ENCODE measurements at places on chromosomes 1 and 21.

DNA sequence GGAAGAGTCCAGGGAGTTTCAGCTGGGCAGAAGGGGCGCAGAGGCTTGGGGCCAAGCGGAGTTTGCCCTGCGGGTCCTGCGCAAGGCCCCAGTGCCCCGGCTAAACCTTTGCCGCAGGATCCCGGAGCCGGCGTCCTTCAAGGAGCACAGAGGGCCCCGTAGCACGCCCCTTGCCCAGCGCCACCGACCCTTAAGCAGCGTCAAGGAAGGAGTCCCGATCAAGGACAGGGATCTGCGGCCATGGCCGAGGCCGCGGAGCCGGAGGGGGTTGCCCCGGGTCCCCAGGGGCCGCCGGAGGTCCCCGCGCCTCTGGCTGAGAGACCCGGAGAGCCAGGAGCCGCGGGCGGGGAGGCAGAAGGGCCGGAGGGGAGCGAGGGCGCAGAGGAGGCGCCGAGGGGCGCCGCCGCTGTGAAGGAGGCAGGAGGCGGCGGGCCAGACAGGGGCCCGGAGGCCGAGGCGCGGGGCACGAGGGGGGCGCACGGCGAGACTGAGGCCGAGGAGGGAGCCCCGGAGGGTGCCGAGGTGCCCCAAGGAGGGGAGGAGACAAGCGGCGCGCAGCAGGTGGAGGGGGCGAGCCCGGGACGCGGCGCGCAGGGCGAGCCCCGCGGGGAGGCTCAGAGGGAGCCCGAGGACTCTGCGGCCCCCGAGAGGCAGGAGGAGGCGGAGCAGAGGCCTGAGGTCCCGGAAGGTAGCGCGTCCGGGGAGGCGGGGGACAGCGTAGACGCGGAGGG is 520 bp downstream of the CLIC6 start:
- no peak for DNase-seq

DNA sequence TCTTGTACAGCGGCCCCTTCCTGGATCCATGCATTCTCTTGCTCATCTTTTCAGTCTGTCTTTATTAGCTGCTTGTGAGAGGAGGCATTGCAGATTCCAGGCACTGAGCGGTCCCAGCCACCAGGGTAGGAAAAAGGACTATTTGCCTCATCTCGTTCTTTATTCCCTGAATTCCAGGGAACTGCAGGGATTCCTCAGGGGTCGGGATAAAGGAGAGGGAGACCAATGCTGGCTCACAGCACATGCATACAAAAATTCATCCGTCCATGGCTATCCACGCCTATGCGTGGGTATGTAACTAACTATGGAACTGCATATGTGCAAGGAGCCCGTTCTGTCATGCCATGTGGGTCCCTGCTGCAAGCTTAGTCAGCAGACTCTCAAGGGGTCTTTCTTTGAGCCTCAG is 879 bp upstream of the PLPPR5 start:
- no peak for DNase-seq

- peak; percentile 16 for DNase-seq
These were observed 10.0 kb upstream of the FAAP20 start for GRCh38 chr1:2204415-2205190.

- no peak for DNase-seq
These were observed 77.7 kb downstream of the CC2D1B start for GRCh38 chr1:52288286-52288685.

GRCh38 chr1:201944639-201945038 is 1.7 kb downstream of the LMOD1 start:
- no peak for DNase-seq

DNA sequence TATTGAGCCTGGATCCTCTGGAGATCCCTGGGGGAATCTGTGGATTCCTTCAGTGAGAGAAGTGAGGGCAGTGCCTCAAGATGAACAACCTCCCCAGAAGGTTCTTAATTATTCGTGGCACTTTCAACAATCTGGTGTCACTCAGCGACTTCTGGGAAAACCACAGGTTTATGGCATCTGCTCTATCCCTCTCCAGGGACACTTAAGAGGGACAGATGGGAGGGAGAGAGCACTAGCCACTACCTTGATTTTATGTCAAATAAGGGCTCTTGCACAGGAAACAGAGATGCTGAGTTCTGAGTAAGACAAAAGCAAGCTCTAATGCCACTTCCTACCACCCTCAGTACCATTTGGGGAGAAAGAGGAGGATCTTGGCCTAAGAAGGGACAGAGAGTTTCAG is 21.2 kb upstream of the CHI3L1 start:
- no peak for DNase-seq

DNA sequence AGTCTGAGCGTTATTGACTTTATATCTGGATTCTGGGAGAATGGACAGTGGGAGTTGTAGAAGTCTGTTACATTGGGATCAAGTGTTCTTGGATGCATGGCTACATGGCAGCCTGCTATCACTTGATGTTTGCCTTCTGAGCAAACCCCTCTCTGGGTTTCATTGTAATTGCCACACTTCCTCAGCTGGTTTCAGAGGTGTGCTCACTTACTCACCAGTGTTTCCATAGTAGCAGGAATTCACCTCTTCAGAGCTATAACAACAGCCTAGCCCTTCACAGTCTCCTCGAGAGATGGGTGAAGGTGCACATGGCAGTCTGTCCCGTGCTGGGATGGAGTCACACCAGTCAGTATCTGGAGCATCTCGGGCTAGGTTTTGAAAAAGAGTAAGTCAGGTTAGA is 2.6 kb downstream of the ZP4 start:
- DNase-seq, result no peak

DNA sequence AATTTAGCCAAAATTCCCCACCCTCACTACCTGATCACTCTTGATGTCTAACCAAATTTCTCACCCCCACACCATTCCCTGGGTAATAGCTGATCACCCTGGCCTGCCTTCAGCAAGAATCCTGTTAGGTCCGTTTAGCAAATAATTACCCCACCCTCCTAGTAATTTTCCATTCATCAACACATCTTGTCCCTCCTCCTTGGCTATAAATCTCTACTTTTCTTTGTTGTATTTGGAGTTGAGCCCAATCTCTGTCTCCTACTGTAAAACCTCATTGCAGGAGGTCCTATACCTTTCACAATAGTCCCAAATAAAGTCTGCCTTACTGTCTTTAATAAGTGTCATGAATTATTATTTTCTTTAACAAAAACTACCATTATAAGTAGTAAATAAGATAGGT is 6.9 kb upstream of the PRKAA2 start:
- DNase-seq, result no peak

DNA sequence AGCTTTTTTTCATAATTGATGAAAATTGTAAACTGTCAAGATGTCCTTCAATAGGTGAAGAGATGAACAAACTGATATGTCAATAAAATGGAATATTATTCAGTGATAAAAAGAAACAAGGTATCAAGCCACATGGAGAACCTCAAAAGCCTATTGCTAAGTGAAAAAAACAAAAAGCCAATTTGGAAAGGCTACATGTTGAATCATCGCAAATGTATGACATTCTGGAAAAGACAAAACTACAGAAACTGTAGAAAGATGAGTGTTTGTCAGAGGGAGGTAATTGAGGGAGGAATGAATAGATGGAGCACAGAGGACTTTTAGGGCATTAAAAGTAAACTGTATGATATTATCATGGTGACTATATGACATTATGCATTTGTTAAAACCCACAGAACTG is 34.5 kb upstream of the USP25 start:
- DNase-seq, result no peak

GRCh38 chr1:11685210-11685752 is 4.3 kb upstream of the MAD2L2 start:
- no peak for DNase-seq

- no peak for DNase-seq
These were observed 43.1 kb downstream of the PBX1 start for GRCh38 chr1:164602101-164602422.

GRCh38 chr1:18946550-18947381 is 9.7 kb downstream of the IFFO2 start:
- no peak for DNase-seq

DNA sequence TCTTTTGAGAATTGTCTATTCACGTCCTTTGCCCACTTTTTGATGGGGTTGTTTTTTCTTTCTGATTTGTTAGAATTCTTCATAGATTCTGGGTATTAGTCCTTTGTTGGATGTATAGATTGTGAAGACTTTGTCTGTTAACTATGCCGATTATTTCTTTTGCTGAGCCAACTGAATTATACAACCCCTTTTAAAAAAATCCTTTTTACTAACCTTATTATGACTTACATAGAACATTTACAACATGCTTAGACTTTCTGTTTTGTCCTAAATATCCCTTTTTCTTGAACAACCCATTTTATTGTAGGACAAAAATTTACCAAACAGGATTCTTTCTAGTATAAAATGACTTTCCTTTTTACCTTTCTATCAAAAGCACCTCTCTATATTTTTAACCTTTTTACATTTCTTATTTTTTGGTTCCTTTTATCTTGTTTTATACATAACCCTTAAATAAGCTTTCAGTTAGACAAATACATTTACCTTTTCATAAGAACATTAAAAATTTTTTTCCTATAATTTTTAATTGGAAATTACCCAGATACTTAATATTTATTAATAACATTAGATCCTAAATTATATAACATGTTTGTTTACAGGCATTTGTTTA is 70.4 kb upstream of the TTLL7 start:
- no peak for DNase-seq

DNA sequence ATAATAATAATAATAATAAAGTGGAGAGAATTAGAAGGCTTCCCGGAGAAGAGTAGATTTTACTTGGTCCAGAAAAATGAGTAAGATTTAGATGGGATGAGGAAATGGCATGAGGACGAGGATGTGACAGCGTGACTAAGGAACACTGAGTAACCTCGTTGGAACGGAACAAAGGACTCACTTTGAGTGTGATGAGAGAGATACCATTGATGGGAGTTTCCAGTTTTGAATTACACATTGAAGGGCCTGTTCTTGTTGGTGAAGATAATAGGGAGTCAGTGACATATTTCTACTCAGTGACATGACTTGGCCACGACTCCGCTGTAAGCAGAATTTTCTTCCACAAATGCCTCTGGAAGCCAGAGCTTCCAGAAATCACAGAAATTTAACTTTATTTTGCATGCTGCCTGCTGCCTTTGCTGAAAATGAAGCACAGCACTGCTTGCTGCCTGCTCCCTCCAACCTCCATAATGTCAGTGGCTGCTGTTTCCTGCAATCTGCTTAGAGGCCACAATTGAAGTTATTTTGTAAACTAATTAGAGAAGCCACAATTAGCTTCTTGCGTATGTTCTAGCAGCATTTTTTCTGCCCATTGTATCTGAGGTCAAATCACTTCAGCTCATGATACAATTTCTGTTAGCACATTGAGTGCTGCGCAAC is 33.7 kb upstream of the FBXO28 start:
- DNase-seq, result no peak

DNA sequence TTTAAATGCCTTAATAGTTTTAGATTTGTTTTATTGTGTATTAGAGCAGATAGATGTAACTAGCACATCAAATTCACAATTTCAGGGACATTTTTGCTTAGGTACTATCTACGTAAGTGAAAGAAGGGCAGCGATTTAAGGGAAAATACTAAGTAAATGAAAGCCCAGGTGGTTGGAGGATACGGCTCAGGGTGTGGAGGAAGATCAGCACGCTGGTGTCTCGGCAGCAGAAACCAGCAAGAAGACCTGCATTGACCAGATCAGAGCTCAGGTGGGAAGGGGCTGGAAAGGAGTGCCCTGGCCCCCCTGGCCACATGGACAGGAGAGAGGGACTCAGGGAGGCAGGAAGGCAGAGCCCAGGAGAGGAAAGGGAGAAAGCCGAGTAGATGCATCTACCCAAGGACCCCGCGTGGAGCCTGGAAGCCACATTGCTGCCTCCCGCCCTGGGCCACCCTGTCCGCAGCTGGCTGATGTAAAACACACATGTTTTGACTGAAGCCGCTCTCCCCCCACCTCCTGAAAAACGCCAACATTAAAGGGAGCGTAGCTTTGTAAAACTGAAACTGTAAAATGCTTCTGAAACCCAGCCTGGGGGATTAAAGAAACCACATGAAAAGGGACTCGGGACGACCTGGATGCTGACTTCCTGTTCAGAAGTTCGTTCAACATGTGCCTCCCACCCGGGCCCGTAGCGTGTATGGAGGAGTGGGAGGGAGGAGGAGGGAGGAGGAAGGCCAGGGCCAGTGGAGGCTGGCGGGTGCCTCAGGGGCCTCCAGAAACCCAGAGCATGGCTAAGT is 72.6 kb upstream of the TARDBP start:
- no peak for DNase-seq

DNA sequence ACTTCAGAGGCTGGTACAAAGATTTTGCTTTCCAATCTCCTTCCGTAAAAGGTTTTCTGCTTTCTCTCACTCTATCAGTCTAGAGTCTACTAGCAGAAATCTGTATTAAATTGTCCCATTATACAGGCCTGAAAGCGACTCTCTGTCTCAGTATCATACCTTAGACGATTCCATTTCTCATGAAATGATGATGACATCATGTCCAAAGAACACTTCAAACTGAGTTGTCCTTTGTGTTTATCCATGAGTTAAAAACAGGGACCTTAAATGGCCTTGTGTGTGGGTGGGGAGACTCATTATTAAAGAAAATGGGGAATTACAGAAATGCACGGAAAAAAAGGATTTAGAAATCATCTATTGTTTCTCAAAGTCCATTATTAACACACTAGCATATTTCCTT is 21.0 kb upstream of the SLC44A3 start:
- DNase-seq, result no peak

DNA sequence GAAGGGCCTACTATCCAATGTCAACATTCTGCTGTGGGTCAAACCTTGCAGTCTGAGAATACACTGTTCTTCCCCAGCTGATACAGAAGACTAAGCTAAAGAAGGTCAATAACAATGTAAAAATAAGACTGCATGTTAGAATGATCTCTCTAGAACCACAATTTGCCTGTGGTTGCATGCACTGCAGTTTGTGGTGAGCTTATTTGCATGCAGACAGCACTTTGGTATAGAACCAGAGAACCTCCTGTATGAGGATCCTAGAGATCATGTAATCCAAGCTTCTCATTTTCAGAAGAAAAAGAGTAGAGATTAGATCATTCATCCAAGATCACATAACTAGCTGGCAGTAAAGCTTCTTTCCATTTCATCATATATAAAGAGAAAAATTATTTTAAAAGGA is 15.8 kb downstream of the SYNJ1 start:
- DNase-seq, result no peak

- DNase-seq, result no peak
These were observed 28.0 kb downstream of the CRYAA start for GRCh38 chr21:43196826-43197225.

DNA sequence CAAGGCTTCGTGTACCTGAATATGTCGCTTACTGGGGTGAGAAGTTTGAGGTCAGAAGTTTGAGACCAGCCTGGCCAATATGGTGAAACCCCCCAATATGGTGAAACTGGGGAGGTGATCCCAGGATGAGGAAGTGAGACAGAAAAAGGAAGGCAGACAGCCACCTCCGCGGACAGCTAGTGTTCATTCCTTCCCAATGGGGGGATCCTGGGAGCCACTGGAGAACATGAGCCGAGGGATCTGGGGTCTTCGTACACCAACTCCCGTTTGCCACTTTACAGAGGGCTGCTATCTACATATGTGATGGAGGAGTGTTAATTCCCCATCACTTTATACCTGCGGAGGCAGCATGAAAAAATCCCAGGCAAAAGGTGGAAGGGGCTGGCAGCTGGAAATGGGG is 19.6 kb upstream of the IFFO2 start:
- DNase-seq, result no peak

All from SHP77 treated with DMSO at 0.1 percent for 48 hours (cell line).